NCI-H69 (cell line): ENCODE measurements at places on chromosomes 6 and 20.
A peak's percentile ranks its signal among the peaks of the same experiment; 100 is the strongest.

GRCh38 chr6:151326116-151326825 is 65.1 kb downstream of the ZBTB2 start:
- DNase-seq: no peak

- DNase-seq: no peak
Measured at GRCh38 chr6:42339991-42340401, 111.7 kb downstream of the TRERF1 start.

- no peak for DNase-seq
Measured at GRCh38 chr6:89797317-89797716, 22.3 kb downstream of the MDN1 start.

DNA sequence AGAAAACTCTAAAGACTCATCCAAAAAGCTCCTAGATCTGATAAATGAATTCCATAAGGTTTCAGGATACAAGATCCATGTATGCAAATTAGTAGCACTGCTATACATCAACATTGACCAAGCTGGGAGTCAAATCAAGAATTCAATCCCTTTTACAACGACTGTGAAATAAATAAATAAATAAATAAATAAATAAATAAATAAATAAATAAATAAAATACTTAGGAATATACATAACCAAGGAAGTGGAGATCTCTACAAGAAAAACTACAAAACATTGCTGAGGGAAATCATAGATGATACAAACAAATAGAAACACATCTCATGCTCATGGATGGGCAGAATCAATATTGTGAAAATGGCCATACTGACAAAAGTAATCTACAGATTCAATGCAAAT is 132.0 kb upstream of the NRSN1 start:
- DNase-seq: no peak

DNA sequence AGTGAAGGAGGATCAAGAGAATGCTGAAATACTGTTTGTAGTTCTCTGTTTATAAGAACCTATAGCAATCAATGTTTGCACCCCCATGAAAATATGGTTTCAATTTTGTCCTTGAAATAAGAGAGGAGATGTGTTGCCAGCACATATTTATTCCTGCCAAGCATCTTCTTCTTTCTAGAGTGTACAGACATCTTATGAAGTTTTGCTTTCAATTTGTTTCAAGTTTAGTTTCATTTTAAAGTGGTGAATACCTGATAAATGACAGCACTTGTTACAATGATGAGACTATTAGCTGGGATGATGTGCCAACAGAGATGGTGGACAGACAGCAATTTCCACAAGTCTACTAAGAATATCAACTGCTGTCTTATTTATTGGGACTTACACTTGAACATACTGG is 39.2 kb upstream of the CENPW start:
- no peak for DNase-seq

DNA sequence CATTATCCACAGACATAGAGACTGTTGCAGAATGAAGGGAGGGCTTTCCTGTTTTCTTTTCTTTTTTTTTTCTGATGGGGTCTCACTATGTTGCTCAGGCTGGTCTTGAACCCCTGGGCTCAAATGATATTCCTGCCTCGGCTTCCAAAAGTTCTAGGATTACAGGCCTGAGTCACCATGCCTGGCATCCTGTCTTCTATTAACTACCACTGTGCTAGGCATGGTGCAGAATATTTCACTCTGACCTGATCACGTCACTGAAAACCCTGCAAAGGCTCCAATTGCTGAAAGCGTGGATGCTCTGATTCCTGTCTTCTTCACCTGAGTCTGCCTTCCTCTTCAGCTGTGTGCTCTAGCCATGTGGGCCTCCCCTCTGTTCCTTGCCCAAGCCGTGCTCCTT is 8.5 kb upstream of the DNMT3B start:
- DNase-seq: no peak

DNA sequence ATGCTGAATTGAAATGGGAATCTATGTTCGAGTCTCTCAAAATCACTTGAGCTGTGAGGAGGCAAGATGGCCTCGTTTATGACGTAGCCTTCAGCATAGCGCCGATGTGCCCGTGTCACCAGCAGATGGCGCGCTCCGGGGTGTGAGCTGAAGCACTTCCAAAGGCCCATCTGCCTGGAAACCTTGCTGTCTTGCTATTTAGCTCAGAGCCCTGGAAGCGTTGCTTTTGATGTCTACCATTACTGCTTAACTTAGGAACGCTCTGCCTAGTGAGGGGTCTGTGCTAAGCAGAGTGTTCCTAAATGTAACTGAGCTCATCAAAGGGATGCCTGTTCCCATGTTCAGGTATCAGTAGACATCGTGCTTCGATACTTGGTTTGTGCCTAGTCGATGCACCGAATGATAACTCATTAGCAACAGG is 67.7 kb downstream of the SYCP2L start:
- DNase-seq: peak; percentile 80

DNA sequence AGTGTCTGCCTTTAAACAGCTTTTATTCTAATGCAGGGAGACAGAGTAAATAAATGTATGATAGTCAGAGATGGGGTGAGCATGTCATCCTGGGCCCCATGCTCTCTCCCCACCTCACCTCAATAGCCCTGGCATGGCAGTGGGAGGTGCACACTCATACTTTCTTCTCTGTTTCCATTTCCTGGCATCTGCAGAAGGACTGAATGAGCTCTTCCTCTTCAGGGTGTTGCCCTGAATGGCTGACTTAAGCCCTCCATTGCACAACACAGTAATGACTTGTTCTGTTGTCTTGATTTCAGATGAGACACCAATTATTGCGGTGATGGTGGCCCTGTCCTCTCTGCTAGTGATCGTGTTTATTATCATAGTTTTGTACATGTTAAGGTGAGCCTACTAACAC is 57.0 kb upstream of the GNRH2 start:
- DNase-seq: no peak

- no peak for DNase-seq
Measured at GRCh38 chr20:25050501-25051350, 7.2 kb downstream of the ACSS1 start.

- DNase-seq: no peak
Measured at GRCh38 chr6:16389642-16390041, 151.3 kb downstream of the GMPR start.

GRCh38 chr6:73823046-73823735 is 127.2 kb downstream of the CD109 start:
- no peak for DNase-seq

GRCh38 chr6:36824253-36824652 is 15.0 kb downstream of the CPNE5 start:
- DNase-seq: no peak

DNA sequence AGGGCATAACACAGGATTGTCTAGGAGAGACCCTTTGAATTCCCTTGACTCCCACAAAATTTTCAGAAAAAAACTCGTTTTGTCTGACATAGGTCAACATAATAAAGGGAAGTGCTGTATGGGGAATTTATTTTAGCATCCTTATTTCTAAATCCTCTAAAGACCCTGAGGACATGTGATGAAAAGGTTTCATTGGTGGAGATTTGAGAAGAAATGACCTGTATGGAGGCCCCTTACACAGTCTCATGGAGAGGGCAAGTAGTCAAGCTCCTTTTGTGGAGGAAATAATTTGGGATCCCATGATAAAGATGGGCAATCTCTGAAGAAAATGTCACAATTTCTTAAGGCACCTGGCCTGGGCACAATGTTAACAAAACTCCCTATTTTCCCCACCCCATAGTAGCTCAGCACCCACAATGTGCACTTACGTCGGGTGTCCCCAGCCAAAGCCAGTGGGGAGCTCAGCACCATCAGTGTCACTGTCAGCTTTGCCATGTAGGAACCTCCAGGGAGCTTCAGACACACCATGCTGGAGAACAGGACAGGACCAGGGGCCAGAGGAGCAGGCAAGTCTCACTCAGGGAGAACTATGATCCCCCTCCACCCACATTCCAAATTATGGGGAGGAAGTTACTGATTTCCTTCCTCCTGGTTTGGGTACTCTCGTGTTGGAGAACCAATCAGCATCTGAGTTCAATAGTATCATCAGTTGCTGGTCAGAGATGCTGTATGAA is at the start of gene HLA-DRB5:
Gene HLA-DRB5, minus strand, starts transcription at position 591 of the 734 bp plus-strand sequence. Its CDS starts 63 bp downstream, at position 528.
- no peak for DNase-seq

- DNase-seq: peak; percentile 35
Measured at GRCh38 chr6:108714766-108715414, 133.3 kb upstream of the ARMC2 start.

DNA sequence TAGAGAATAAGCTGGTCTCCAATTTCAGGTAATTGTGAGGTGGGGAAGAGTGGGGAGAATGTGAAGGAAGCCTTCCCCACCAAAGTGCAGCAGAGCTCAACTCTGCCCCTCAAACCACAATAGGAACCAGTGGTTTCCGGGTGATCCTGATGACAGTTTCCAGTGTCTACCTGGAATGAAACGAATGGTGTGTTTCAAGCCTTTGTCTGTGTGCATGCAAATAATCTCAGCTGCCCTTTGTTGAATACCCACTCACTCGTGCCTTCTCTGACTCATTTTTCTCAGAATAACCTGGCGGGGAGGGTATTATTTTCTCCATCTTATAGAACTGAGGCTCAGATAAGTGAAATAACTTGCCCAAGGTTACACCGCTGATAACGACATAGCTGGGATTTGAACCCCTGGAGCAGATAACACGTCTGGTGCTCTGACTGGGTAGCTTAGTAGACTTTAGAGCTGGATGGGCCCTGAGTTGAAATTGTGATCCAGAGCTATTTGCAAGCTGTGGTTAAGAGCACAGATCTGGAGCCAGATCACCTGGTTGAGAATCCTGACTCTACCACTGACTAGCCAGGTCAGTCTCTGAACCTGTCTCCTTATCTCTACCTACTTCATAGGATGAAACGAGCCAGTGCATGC is 85.1 kb downstream of the EYA2 start:
- peak; percentile 58 for DNase-seq

DNA sequence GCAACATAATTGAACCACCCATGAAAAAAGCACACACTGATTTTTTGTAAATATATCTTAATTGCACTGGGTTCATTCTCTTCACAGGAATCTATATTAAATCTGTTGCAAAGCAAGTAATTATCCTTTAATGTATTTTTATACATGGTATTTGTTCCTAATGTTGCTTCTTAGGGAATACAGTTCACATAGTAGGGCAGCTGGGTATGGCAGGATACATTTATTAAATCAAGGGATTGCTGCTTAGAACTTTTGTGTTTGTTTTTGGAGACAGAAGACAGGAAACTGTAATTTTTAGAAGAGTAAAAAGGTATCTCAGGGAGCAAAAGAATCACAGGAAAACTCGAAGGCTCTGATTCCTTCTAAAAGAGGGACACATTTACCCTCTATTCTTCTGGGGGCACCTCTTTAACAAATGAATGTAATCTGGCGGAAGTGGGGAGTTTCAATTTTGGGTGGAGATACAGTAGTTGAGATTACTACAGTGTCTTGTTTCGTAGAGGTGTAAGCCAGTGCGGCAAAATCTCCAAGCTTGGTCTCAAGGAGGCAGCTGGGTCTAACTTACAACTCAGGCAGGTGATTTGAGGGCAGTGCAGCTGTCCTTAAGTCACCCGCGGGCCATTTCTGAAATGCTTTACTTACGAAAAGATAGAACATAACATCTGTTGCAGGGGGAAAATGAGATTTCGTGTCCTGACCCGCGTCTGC is 812 bp upstream of the SMIM13 start:
- DNase-seq: peak; percentile 84

DNA sequence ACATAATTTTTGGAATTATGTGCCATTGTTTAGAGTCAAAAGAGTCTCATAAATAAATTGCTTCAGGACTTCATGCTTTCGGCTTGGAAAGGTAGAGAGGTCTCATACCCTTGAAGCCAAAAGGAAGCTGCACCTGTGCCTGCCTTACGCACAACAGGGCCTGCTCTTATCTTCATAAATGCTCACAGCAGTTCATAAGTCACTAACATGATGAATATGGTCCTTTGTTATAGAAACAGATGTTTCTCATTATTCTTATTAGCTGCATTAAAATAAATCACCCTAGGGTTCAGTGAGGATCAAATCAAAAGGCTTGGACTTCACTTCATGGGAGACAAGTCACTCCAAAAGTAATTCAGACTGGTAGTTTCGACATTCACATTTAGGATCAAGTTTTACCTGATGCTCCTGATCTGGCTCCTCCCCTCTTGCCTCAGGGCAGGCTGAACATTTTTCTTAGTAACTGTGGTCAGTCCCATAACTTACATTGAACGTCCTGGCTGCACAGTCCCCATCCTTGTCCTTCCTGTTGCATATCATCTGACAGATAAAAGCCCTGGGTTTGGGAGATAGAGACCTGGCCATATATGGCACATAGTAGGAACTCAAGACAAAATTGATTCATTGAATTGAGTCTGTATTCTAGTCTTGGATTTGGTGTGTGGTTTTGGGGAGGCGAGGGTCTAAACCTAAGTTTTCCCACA is 20.7 kb upstream of the SH3BGRL2 start:
- peak; percentile 50 for DNase-seq

GRCh38 chr6:46741910-46742309 is 4.8 kb upstream of the ANKRD66 start:
- DNase-seq: no peak

- peak; percentile 15 for DNase-seq
Measured at GRCh38 chr20:63856098-63856511, 5.2 kb upstream of the ABHD16B start.

DNA sequence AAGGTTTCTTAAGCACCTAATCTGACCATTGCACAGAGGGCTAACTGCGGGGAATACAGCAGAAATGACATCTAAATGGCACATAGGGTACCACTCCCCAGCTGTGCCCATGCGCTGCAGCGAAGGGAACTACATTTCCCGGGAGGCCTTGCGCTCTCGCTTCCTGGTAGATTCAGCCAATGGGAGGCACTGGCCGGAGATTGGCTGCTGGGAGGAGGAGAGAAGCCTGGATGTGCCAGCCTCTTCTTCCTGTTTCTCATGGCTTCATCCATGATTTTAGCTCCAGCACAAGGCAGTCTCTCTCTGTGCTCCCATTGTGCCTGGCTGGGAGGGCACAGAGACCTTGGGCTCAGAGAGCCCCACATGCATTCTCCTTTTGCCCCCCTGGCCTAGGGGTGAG is 101.7 kb upstream of the FOXA2 start:
- DNase-seq: peak; percentile 93

GRCh38 chr6:136037242-136037875 is 185.9 kb downstream of the PDE7B start:
- DNase-seq: no peak

DNA sequence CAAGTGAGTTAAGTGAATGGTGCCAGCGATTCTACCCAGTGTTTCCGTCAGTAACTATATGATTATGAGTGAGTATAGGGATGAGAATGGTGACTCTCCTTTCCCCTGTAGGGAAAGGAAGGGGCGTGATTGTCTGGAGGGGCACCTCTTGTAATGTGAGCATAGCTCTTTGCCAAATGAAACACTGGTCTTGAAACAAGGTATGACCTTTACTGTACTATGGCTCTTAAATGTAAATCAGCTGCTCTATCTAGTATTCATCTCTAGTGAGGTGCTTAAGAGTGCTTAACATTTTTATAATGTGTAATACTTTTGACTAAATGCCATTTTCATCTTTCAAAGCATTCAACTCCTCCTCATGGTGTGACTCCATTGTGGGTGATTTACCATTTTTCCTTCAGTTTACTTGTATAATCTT is 11.0 kb downstream of the PANK2 start:
- peak; percentile 27 for DNase-seq

GRCh38 chr6:85388531-85388930 is 61.4 kb upstream of the NT5E start:
- no peak for DNase-seq
